ENCODE measurements at places on chromosomes 2 and 18.

DNA sequence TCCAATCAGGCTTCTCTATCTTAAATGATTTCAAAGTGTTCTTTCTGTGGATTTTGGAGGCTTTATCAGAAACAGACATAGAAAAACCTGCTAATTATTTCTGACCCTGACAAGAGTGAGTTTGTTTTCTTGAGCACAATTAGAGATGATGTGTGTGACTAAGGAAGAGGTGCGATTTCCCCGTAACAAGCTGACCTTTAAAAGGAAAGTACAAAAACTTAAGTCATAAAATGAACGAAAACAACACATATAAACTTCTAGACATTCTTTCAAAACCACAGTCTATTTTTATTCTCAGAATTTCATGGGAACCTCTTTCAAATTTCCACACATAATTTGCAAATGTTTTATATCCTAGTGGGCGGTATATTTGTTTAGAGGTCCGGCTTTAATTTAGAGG, 604.8 kb downstream of the CPS1 start:
- no peak for DNase-seq

- no peak for DNase-seq
Observed at GRCh38 chr2:218816561-218817011, 15.0 kb downstream of the PRKAG3 start.

GRCh38 chr18:54187372-54187771, 37.1 kb downstream of the MBD2 start:
- no peak for DNase-seq

- no peak for DNase-seq
Observed at GRCh38 chr2:210553373-210553772, 3.0 kb upstream of the CPS1 start.

GRCh38 chr2:216214768-216215167, 105.6 kb downstream of the XRCC5 start:
- no peak for DNase-seq

GRCh38 chr18:49162226-49162864, 211.6 kb upstream of the SMAD7 start:
- DNase-seq: peak; percentile 28

- DNase-seq: no peak
Observed at GRCh38 chr2:20175267-20175666, 49.7 kb downstream of the SDC1 start.

DNA sequence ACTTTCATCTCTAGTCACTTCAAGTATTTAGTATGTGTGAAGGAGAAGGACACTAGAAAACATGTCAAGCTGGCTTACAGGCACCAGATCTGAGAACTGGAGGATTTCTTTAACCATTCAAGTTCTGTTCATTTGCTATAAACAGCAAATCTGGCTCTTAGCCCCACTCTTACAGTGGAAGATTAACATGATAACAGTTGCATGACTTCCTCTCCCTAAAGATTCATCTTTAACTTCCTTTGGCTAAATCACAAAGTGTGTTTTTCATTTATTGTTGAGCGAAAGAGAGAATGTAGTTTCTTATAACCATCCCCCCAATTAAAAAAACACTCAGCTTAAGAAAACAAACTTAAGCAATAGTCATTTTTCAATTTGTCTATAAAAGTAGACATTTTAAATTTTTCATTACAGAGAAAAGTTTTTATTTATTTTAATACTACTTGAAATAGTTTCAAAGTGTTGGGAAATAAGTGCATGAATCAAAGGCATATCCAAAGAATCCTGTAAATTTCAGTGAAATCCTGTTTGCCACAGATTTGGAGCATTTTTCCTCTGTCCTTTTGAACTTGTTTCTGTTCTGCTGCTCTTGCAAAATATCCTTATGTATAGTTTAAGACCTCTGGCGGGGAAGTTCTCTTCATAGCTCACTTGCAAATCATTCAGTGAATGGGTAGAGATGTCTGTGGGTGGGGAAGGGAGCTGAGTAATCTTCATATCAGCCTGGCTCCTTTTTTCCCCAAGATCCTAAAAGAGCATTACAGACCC, 241.0 kb upstream of the RBBP8 start:
- DNase-seq: no peak

- no peak for DNase-seq
Observed at GRCh38 chr2:28457237-28457636, 38.6 kb upstream of the PLB1 start.

DNA sequence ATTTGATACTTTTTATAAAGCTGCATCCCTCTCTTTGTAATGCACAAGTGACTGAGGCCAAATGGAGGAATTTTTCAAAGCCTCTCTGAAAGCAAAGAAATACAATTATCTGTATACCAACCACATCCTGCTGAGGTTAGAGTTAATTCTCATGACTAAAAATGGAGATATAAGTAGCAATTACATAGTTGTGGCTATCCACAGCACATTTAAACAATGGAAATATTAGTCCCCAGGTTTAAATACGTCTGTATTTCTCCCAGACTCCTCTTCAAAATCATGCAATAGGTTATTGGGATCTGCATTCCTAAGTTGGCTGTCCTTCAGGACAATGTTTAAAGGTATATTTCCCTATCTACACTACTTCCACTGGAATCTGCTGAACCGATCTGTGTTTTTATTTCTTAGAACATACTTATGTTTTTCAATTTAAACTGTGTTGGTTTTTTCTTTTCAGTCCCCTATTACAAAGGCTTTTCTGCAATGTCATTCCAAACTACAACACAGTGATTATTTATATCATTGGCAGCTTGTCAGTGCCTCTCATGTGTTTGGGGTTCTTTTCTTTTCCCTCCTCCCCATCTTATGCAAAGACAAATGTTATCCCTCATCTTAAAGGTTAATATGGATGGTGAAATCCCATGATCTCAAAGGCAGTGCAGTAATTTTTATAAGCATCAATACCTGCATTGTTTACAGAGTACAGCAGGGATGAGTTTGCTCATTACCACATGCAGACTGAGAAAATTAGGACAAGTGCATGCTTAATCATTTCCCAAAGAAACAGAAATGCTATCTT, 134.8 kb upstream of the FSHR start:
- no peak for DNase-seq

- no peak for DNase-seq
Observed at GRCh38 chr18:22879293-22879692, 53.8 kb upstream of the RBBP8 start.

- no peak for DNase-seq
Observed at GRCh38 chr2:199692489-199692888, 158.5 kb downstream of the FTCDNL1 start.

- DNase-seq: no peak
Observed at GRCh38 chr2:24253303-24253919, 78.6 kb downstream of the FAM228A start.

DNA sequence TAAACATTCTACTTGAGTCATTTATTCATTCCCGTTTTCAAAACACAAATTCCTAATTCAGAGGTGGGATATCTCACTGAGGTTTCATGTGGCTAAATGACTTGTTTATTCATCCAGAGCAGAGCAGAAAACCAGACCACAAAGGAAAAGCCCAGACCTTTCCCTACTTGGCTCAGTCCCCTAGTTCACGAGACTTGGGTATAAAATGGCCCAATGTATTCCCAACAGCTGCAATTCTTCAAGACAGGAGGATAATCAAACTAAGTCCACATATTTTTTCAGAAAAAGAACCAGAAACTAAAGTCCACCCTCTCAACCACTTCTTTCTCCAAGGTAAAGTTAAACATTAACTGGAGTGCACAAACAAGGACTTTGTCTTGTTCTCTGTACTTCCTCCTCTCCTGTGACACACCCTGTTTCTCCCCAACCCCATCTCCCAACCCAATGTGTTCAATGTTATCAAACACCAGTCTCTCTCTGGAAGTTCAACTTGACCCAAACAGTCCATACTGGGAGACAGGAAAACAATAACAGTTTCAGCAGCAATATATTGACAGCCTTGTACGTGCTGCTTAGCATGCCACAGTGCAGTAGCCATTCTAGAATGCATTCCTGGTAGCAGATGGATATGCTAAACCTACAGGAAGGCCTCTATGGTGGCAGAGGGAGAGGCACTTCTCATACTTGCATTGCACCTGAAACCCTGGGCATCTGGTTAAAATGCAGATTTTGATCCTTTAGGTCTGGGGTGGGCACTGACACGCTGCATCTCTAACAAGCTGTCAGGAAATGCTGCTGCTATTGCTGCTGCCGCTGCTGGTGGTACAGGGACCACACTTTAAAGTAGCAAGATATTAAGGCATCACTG, 110.7 kb downstream of the INO80D start:
- peak; percentile 11 for DNase-seq

GRCh38 chr2:74544634-74545033, 9.1 kb downstream of the LOXL3 start:
- no peak for DNase-seq

- no peak for DNase-seq
Observed at GRCh38 chr2:148824190-148824589, 50.8 kb upstream of the KIF5C start.

DNA sequence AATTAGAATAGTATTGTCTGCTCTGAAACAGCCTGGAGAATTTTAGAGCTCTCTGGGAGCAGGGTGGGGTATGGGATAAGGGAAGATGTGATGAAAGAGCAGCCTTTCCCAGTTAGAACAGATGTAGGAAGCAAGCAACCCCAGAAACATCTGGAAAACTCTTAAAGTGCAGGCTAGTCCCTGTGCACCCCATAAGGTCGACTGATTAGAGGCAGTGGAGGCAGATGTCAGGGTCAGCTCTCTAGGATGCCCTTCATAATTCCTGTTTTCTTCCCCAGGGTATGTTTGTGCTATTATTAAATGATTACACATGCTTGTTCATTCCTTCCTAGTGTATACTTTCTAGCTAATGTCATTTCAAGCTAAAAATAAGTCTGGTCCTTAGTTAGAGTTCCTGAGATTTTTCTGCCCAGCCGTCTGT, 41.7 kb downstream of the PTPRM start:
- no peak for DNase-seq

- DNase-seq: no peak
Observed at GRCh38 chr18:61203151-61203550, 130.1 kb upstream of the CDH20 start.

DNA sequence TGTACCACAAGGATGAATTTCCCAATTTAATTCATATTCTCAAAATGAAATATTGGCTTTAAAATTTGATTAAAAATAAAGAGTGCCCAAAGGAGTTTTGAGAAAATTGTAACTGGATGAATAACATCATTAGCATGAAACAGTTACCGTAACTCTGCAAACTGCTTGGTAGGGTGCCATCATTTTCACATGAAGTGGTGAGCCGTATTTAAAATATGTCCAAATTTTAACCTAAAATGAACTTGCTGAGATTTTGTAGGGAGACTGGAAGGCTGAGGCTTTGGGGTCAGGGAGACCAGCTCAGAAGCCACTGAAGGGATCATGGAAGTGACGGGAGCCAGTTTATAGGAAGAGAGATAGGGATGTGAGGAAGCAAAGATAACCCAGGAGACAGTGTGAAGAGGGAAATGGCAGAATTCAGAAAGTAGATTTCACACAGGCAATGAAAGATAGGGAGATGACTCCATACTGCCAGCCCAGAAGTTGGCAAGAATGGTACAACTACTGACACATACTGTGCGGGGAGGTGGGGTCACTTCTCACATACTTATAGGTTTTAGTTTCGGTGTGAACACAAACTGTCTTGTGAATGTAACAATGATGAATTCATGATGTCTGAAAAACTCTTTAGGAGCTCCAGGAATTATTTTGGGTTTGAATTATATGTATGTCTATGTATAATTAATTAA, 53.8 kb downstream of the EFEMP1 start:
- DNase-seq: no peak

DNA sequence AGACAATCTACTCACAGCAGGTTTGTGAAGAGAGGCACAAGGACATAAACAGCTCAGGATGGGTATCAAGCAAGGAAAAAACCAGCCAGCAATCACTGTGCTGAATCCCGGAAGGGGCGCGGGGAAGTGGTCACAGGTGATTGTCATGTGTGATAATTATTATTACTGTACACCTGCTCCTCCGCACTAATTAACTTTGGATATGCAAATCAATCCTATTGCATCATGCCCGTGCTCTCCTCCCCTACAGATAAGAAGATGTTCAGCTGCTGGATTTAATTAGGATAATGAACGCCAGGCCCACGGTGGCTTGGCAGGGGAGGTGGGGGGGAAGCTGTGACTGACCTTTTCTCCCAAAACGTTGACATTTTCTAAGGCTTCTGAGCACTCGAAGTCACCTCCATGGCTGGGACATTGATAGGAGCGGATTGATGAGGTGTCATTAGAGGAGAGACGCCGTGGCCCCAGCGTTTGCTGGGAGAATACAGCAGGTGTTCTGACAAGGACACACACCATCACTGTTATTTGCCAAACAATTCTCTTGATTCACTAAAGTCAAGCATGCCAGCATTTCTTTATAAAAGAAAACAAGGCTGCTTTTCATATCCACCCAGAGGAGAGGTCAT, 160.3 kb upstream of the VRK2 start:
- DNase-seq: no peak

- DNase-seq: no peak
Observed at GRCh38 chr18:69491576-69491975, 90.9 kb downstream of the DOK6 start.

GRCh38 chr2:189580241-189580651, 340 bp downstream of the SLC40A1 start:
- no peak for DNase-seq

DNA sequence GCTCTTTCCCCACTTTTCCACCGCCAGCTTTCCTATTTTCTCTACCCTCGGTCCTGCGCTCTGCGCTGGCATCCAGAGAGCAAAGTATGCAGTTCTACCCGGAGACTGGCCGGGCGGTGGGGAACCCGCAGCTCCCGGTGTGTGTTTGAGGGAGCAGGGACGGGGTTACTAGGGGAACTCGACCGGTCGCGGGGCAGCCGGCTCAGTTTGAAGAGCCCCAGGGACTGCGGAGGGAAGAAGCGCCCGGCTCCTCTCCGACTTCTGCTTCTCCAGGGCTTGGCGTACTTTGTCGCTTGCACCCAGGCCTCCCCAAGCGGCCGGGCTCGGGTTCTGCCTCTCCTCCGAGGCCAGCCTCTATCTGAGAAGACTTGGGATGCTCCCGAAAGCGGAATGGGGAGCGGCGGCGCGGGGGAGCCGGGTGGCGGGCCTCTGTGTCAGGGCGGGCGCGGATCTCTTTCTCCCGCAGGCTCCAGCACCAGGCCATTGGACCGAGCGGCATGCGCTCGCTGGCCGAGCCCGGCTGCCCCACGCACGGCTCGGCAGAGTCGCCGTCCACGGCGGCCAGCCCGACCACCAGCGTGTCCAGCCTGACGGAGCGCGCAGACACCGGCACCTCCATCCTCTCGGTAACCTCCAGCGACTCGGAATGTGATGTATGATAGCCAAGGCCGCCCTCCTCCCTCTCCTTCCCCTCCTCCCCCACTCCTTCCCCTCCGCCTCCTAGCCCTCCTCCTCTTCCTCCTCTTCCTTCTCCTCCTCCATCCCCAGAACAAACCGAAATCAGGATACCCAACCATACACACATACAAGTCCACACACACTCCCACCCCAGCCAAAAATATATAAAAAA, 2.8 kb downstream of the SIX3 start:
- no peak for DNase-seq

Measured in NCI-H524 (cell line).